ENCODE measurements at places on chromosomes 5 and 9.

DNA sequence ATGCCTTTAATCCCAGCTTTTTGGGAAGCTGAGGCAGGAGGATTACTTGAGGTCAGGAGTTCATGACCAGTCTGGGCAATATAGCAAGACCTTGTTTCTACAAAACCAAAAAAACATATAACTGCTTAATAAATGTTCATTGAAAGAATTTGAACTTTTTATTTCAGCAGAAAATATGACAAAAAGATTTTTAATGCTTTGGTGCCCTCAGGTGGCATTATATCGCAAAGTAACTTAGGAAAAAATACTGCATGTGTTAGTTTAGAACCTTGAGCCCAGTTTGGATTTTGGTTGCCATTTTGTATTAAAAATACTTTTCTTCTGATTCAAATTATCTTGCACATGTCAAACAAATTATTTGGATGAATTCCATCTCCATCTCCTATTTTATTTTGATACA, 103.2 kb downstream of the GPBP1 start:
- no peak for DNase-seq

DNA sequence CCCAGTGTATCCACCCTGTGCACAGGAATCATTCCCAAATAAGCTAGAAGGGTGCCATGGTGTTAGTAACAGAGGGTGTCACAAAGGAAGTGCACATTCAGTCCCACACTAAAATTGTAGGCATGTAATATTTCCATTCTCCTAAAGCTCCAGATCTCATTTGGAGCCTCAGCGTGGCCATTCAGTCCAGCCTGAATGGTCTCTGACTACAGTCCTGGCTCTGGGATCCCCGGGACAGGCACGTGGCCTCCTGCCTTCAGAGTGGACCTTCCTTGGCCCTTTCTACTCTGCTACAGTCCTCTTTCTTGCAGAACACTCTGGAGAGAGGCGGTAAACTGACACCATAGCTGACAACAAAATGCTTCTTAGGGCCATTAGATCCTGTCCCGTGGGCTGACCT, 243.9 kb downstream of the IRX2 start:
- DNase-seq, result no peak

- no peak for DNase-seq
Measured at GRCh38 chr5:172380987-172381643, 73.2 kb downstream of the SH3PXD2B start.

DNA sequence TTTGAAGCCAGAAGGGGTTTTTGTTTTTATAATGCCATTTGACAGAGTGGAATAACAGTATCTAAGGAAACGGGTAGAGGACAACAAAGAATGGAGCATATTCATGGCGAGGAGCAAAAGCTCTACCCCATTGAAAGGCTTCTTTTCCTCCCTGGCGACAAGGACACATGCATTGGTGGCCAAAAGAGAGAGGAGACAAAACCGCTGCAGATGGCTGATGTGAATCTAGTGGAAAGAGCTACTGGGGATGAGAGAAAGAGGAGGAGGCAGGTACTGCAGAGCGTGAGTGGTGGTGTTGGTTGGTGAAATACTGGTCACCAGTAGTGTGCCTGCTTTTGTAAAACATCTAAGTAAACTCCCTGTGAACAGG, 491 bp downstream of the APC start:
- no peak for DNase-seq

DNA sequence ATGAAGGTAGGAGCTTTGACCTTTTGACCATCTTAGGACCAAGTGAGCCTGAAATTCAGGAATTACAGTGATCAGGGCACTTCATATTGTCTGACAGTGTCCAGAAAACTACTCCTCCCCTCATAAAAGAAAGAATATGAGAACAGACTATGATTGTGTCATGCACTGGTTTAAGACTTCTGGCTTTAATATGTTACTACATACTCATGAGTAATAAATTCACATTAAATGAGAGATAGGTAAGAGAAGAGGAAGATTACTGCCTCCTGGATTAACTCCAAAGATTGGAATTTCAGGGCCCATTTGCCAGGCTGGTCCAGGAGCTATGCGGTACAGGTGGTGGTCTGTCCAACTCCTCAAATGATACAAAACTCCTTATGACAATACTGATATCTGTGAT, 213.5 kb upstream of the ADRA1B start:
- no peak for DNase-seq

DNA sequence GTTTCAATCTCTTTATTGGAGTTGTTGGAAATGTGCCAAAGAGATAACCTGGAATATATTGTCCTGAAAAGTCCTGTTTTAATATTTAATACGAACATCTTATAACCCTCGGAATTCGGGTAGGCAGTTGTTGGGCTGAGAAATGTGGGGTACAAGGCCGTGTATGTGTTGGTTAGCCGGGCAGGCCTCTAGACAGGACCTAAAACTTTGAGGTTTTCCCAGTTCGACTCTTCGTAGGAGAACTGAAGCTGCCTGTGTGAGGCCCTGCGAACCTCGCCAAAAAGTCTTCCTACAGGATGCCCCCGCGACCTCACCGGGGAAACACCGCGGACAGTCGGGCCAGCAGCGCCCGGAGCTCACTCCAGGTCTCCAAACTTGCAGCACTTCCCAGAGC, 583 bp upstream of the TJP2 start:
- DNase-seq, result no peak

Data from activated CD8-positive, alpha-beta memory T cell treated with anti-CD3 and anti-CD28 coated beads for 1 hour (primary cell).